AML-193 (cell line): ENCODE measurements at places on chromosomes 4 and X.

DNA sequence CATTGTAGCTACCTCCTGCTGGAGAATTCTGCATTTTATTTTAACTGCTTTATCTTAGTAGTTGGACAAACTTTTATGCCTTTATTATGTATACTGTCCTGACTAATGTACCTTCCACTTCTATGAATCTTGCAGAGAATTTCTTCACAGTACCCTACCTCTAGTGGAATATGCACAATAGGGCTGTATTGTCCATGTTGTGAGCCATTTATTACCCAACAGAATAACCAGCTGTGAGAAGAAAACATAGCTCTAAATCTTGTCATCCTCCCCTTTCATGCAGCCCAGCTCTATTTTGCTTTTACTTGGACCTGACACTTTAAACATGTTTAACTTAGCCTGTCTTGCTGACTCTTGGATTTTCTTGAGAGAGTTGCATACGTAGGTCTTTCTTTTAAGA is 56.2 kb downstream of the MCUB start:
- no peak for DNase-seq

GRCh38 chr4:182576601-182577289 is 333.5 kb downstream of the TENM3 start:
- DNase-seq = no peak

DNA sequence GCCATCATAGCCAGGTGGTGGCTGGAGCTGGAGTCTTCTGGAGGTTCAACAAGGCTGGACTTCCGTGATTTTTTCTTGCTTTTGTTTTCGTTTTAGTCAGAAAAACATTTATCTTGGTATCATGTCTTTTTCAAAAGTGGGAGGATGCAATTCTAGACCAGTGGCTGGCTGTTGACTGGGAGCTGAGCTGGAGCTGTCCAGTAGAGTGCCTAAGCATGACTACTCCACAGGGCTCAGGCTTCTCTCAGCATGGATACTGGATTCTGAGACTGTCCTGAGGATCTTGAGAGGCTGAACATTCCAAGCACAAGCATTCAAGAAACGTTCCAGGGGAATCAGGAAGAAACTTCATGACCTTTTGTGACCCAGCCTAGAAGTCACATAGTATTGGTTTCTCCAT is 598.1 kb downstream of the MID1IP1 start:
- DNase-seq = no peak

GRCh38 chrX:17617806-17618205 is 119.5 kb upstream of the SCML1 start:
- DNase-seq = no peak

DNA sequence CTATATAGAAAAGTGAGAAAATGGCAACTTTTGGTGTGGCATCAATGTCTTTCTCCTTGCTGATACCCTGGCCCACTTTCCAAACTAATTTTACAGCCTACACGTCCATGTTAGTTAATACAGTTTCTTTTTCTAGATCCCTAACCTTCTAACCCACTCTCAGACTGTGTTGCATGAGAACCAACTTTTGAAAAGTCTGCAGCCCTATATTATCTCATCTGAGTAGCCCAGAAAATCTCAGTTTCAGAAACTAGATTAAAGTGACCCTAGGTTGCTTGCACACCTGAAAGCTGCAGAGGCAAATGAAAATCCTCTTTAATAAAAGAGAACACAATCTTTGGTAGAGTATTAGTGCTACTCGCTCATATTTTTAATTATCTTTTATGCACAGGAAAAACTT is 371.6 kb upstream of the EMCN start:
- no peak for DNase-seq

DNA sequence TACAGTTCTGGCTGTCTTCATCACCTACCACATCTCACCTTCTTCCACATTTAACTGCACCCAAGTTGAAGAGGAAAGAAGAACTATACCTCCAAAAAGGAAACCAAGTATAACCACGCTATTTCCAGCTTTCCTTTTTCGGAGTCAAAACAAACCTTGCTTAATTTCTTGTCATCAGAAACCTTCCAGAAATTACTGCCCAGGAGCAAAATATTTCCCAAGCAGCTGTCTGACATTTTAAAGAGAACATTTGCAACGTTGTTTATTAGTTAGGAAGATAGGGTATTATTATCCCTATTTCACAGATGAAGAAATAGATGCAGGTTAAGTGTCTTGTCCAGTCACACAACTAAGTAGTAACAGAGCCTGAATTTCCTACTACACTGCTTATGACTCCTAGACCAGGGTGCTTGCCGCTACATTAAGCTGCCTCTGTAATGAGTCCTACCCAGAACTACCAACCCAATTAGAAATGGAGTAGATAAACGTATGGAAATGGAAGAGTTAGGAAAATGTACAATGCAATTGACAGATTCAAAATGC is 2.2 kb upstream of the ACSL4 start:
- no peak for DNase-seq

- DNase-seq = no peak
Measured at GRCh38 chr4:181538431-181538830, 704.8 kb upstream of the TENM3 start.

DNA sequence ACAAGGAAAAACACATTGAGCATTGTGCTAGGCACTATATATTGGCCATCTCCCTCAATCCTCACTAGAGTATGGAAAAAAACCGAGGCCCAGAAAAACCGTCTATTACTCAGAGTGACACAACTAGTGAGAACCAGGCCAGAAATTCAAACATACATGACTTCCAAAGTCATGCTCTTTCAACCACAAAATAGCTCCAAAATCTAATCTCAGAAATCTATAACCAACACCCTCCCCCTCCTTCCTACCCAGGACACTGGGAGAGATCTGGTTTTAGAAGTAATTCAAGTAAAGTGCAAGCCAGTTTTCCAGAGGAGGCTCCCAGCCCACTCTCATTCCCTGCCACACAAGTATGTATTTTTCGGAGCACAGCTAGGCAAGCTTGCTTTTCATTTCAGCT is 7.6 kb downstream of the HS3ST1 start:
- DNase-seq = no peak

DNA sequence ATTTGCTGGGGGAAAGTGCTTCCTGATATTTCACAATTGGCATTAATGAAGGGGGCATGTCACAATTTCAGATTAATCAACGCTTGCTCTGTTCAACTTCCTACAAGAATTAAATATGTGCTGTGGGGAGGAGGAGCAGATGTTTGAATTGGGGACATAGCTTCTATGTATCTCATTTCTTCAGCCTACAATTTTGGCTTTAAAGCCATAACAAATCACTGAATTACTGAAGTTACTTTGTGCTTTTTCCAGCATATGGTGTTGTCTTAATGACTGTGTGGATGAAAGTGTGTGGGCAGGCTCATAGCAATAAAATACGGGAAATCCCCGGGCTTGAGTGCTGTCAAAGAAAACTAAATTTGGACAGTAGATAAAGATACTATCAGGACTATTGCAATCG is 813 bp downstream of the TLR7 start:
- DNase-seq = no peak

- no peak for DNase-seq
Measured at GRCh38 chrX:132961511-132961910, 3.1 kb upstream of the HS6ST2 start.

DNA sequence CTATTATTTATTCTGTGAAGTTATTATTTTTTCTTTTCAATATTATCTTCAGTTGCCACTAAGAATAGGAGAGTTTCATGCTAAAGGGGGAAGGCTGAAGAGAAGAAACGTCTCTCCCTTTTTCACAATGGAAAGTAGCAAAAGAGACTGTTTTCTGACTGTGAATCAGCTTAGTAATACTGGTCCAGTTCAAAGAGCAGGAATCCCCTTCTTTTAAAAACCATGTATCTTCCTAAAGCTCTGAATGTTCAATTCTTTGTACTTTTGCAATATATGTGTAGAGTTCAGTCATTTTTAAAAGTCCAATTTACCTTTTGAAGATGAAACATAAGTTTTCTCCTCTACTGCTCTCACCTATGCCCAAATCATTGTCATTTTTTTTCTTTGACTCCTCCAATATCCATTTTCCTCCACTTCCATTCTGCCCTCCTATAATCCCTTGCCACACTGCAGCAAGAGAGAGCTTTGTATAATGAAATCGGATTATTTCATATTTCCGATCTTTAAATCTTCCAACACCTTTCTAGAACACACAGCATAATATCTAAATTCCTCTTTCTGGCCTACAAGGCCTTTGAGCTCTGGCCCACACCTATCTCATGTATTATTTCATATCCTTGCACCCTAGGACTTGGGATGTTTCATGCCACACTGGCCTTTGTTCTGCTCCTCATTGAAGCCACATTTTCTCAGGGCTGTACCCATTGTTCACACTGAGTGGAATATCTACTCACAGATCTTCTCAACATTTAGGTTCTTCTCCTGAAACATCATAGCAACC is 195.3 kb downstream of the CAMK2D start:
- DNase-seq = no peak

DNA sequence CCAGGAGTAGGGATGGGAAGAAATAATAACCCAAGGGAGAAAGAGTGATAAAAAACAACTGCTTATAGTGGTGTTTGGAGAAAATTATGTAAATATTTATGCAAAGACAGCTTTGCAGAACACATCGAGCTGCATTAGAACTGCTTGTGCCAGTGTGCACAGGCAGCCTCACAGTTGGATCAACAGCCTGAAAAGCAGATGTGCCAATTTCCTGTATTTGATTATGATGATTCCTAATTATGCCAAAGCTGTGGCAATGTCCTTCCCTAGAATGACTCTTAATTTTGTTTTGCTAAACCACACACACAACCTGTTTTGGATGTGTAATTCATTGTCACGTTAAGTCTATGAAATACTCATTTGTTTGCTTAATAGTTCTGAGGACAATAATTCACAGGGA is 30.6 kb upstream of the ANTXR2 start:
- DNase-seq = peak; percentile 57

DNA sequence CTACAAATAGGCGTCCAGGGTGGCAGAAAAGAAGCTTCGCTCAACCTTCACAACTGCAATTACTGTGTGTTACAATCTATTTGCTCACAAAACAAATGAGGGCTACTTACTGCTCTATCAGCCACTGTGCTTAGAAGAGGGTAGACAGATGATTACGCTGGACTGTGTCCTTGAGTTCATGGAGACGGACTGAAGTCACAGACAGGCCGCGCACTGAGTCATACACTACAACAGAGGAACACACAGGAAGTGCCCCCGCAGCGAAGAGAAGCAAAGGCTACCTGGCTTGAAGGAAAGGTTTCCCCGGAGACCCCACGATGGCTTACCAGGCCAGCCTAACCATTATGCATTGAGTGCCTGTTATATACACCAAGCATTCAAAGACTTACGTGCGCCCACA is 25.6 kb downstream of the FAT1 start:
- DNase-seq = no peak

DNA sequence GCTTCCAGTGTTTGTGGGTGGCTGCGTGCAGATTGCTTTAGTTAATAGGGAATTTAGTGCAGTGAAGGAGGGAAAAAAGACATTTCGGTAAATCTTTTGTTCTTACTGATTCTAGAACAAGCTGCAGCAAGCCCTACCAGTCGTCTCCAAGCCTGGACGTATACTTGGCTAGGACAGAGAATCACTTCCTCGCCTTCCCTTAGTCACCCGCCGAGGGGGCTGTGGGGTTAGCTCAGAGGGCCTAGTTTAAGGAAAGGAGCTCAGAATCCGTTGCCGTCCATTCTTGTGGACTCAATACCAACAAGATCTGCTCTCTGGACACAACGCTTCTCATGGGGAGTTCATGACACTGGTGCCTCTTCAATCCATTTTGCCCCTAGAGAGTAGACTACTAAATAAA is 36.3 kb upstream of the FAT1 start:
- no peak for DNase-seq

DNA sequence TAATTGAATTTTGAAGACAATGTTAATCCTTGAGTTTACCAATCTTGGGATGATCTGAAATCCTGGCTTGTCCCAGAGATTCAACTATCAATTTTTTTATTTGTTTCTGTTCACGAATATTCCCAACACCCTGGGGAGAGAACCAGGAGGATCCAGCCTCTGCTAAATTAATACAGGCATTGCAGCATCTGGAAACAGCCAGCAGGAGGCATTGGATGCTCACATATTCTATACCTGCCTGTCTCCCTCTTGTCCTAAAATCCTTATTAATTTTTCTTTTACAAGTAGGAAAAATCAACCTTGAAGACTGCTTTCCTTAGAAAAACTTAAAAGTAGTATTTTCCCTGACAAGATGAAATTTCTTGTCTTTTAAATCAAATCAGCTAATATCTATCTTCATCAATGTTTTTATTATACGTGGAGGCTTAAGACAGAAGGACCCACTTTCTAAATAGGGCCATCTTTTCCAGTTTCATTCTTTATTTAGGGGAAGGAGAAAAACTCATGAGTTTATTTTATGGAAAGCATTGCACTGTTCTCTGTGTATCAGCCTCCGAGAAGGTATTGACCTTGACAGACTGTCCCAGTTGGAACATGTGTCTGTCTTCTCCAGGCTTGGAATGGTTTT is 102.4 kb downstream of the CLNK start:
- DNase-seq = peak; percentile 9

DNA sequence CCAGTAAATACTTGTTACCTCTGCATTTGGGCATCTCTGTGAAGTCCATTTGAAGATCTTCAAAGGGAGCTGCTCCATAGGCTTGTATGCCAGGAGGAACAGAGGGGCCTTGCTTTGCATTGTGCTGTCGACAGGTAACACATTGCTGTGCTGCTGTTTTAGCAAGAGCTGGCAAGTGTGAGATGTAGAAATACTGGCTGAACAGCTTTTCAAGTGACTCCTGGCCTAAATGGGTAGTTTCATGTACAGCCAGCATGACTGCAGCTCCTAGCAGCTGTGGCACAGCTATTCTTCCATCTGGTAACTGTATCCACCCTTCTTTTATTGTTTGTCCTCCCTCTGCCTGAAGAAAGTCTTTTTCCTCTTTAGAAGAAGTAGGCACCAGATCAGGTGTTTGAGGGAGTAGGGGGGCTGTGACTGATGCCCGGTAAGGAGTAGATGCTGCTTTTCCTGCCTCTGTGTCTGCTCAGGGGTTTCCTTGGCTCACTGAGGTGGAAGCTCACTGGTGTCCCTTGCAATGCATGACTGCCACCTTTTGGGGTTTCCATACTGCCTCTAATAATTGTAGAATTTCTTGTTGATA is 965.3 kb downstream of the CCSER1 start:
- DNase-seq = no peak

DNA sequence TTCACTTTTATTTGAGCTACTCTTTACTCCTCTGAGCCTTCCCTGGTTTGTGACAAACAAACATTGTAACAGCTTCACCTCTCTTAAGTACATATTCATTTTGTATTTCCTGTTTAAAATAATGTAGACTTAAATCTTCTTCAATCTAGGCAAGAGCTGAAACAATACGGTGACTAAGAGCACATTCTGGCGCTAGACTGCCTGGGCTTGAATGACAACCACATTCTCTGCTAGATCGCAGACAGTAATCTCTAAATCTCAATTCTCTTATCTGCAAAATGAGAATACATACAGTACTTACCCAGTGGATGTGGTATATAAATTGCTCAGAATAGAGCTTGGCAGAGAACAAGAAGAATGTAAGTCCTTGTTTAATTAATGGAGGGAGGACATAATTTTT is 144.8 kb downstream of the ARAP2 start:
- DNase-seq = no peak

- no peak for DNase-seq
Measured at GRCh38 chrX:115367455-115367854, 77.9 kb downstream of the LUZP4 start.

- no peak for DNase-seq
Measured at GRCh38 chr4:183147983-183148382, 48.9 kb downstream of the WWC2 start.

- DNase-seq = no peak
Measured at GRCh38 chr4:38989487-38989886, 42.7 kb downstream of the TMEM156 start.

- DNase-seq = no peak
Measured at GRCh38 chrX:132204629-132205028, 14.6 kb downstream of the RAP2C start.
